Omental fat pad (tissue), 4 donors: ENCODE measurements at places on chromosomes 16 and 17. TPM values are rescaled to one million over a fixed set of nuclear protein-coding genes. Genes with fewer than 3 reads are reported as not detected.

The FBXO39 gene
- 1.0 TPM for total RNA-seq

The SPNS3 gene
- total RNA-seq = 0.47 TPM

The KRTAP4-3 gene
- total RNA-seq = not detected

The HS3ST3B1 gene
- 4.4 TPM for total RNA-seq

The SGSM2 gene
- 38.4 TPM for total RNA-seq

The PRSS8 gene
- not detected for total RNA-seq

The FBXW10B gene
- 8.0 TPM for total RNA-seq

The EFCAB13 gene
- 8.0 TPM for total RNA-seq
